ENCODE measurements at places on chromosomes 1 and 21.
A peak's percentile ranks its signal among the peaks of the same experiment; 100 is the strongest.

DNA sequence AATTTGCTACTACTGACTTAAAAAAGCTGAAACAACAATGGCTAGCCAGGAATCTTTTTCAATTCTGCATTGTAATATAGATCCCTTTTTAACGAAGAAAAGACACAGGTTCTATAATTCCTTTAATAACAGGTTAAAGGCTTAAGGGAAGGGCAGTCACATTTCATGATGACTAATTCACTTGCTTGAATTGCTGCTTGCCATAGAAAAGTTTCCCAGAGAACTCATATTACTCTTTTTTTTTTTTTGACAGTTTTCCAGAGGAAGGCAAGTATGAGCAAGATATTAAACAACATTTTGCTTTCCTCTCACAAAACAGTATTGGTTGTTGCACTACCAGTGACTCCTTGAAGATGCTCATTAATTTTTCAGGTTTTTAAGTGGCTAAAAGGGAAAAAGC, 60.9 kb downstream of the IL23R start:
- DNase-seq = no peak

GRCh38 chr1:21451981-21452411, 12.1 kb downstream of the NBPF3 start:
- DNase-seq = no peak

- DNase-seq = no peak
Observed at GRCh38 chr1:101748077-101748476, 248.6 kb downstream of the OLFM3 start.

GRCh38 chr1:20099533-20099932, 19.8 kb downstream of the PLA2G2D start:
- DNase-seq = no peak

DNA sequence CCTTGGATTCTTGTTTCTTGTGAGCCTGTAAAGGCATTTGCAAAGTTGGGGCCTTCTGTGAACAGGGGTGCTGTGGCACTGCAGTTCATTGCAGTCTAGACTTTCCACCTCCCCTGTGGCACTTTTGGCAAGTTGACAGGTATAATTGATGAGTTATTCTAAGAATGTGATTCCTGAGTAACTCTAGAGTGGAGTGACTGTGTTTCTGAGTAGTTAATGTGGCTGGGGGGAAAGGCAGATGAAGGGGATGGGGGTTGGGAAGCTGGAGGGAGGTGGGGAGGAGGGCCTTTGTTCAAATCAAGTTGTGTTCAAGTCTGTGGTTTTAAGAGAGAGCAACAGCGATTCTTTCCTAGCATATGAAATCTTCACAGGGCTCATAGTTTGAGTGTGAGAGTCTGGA, 32.9 kb downstream of the PBX1 start:
- DNase-seq = no peak

DNA sequence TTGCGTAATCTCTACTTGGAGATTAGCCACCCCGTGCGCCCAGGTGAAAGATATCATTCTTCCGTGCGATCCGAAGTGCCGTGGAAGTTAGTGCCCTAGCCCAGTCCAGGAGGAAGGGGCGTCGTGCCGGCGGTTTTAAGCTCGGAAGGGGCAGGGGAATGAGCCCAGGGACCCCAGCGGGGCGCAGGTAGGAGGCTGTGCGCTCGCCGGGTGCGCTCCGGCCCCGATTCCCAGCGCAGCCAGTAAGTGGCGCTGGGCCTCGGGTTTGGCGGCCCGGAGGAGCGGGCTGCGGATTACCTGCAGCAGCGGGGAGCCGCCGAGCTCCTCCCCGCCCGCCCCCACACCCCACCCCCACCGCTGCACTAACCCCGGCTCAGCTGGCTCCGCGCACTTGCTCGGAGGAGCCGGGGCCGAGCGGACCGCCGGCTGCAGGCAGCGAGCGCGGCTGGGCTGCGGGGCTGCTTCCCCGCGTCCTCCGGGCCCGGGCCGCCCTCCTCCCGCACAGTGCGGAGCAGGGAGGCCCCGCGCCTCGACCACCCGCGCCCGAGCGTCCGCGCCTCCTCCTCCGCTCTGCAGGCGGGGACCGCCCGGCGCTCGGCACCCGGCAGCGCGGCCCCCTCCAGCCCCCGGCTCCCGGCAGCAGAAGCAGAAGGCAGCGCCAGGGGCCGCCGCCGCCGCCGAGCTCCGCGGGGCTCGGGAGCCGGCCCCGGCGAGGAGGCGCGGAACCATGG, at the start of gene RYR2:
Gene RYR2 (plus strand): TSS at position 390 of the 731 bp plus-strand sequence. CDS start 338 bp downstream, at position 728.
- DNase-seq = peak; percentile 71

DNA sequence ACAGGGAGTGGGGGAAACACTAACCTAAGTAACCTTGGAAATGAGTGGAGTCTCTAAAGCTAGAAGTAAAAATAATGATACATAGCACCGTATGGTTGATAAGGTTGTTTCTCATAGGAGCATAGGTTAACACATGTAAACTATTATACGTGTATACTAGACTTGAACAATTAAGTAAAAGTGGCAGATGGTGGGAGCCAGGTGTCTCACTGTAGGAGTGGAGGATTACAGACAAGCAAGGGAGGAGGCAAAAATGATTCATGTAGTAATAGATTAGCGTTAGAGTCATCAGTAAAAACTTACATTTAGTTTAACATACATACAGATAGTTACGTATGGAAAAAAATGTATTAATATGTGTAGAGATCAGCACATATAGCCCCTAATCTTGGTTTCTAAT, 138.4 kb upstream of the DSCAM start:
- DNase-seq = peak; percentile 75

GRCh38 chr21:16578912-16579311, 849.1 kb downstream of the USP25 start:
- no peak for DNase-seq

- DNase-seq = no peak
Observed at GRCh38 chr1:226021401-226021800, 22.3 kb upstream of the SDE2 start.

DNA sequence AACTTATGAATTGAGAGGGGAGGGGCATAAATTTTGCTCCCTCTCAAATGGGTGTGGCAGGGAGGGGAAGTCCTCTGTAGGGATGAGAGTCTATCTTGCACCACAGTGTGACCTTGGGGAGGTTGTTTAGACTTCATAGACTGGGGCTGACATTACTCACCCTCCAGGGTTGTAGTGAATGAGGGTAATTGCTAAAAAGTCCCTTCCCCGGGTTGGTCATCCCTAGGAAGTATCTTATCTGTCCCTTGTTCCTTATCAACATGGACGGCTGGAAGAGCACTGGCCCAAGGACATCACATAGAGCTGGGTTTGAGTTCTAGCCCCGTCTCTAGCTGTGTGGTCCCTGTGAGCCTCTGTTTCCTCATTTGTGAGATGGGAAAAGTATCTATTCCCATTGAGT, 52.4 kb upstream of the SLC2A1 start:
- DNase-seq = no peak

DNA sequence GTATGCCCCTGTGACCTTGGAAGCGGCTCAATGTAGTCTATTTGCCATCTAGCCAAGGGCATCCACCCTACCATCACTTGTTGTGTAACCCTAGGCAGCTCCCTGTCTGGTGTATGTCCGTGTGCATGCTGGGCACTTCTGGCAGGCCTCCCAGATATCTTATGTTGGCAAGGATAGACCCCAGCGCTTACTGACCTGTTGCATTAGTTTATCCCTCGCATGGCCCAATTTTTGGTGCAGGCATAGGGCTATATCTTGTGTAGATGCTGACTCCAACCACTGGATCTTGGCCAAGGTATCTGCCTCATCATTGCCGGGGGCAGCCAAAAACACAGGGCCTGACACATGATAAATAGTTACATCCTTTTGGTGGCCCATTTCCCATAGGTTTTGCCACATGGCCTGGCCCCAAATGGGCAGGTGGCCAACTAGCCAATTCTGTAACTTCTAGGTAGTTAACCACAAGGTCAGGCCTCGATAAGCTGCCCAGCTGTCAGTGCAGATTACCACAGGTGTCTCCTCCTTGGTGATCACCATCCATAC, 14.0 kb upstream of the TBX19 start:
- no peak for DNase-seq

- DNase-seq = no peak
Observed at GRCh38 chr1:248756636-248757035, 1.1 kb upstream of the LYPD8 start.

- no peak for DNase-seq
Observed at GRCh38 chr1:119732465-119733168, 20.9 kb downstream of the PHGDH start.

DNA sequence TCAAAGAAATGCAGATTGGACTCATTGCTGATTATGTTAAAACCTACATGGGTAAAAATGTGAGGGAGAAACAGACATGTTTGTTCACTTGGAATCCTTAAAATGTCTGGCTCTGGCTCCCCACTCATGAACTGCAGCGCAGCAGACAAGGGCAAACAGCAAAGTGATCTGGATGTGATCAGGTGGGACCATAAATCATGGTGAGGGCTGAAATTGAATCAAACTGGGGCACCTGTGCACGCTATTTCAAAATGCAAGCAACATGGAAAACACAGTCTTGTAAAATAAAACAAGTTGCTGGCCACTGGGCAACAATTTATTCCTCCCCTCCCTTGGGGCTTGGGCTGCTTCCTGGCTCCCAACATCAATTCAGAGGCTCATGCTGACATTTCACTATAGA, 373.4 kb downstream of the SEC16B start:
- DNase-seq = no peak

DNA sequence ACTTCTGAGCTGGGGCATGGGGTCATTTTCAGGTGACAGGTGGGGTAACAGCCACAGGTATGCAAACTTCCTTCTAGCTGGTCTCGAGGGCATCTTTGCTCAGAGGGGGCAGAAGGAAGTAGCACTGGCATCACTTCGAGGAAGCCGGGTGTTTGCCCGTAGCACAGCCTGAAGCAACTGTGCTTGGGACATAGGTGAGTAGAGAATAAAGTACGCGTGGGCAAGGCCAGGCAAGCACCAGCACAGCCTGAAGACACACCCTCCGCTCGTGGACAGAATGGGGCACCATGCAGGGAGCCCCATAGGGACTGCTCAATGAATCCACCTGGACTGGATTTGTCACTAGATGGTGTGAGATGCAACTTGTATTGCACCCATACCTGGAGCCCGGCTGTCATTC, 167.1 kb downstream of the KCNJ6 start:
- no peak for DNase-seq

GRCh38 chr1:6329851-6330250, 63.7 kb downstream of the ACOT7 start:
- no peak for DNase-seq

- DNase-seq = no peak
Observed at GRCh38 chr21:26157801-26158200, 12.8 kb downstream of the APP start.

- no peak for DNase-seq
Observed at GRCh38 chr1:67589519-67590233, 95.3 kb upstream of the GADD45A start.

DNA sequence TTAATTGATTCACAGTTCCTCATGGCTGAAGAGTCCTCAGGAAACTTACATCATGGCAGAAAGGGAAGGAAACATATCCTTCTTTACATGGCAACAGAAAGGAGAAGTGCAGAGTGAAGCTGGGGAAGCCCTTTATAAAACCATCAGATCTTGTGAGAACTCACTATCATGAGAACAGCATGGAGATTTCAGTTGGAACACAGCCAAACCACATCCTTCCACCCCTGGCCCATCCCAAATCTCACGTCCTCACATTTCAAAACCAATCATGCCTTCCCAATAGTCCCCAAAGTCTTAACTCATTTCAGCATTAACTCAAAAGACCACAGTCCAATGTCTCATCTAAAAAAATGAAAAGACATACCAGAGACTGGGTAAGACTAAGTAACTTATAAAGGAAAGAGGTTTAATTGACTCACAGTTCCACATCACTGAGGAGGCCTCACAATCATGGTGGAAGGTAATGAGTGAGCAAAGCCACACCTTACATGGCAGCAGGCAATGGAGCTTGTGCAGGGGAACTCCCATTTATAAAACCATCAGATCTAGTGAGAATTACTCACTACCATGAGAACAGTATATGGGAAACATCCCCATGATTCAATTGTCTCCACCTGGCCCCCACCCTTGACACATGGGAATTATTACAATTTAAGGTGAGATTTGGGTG, 105.2 kb downstream of the MRPL39 start:
- no peak for DNase-seq

DNA sequence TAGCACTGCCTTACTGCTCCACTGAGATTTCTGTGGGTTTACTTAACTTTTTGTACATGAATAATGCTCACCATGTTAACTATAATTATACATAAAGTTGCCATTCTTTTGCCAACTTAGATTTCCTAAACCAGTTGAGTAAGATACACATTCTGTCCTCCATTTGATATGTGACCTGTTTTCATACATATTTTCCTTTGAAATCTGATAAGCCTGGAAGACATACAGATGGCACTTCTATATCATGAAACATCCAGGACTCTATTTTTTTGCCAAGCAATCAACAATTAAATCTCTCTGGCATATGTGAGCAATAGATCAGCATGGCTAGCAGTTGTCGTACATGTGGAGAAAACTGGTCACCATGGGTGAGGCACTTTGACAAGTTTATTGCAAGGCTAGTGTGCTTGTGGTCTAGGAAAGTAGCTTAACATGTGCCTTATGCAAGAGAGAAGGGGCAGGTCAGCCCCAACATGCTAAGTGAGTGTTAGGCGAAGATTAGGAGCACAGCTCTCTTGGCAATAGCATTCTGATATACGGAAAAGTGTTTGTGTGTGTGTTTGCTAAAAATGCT, 14.2 kb downstream of the PRRX1 start:
- DNase-seq = peak; percentile 8

GRCh38 chr1:51768971-51769588, 109.4 kb downstream of the NRDC start:
- peak; percentile 49 for DNase-seq

DNA sequence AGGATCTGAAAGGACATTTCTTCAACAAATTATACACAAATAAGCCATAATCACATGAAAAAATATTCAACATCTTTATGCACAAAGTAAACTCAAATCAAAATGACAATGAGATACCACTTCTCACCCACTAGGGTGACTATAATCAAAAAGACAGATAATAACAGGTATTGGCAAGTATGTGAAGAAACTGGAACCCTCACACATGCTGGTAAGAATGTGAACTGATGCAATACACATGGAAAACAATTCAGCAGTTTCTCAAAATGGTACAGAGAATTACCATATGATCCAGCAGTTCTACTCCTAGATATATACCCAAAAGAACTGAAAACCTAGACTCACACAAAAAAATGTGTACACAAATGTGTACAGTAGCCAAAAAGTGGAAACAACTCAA, 62.5 kb downstream of the CHD5 start:
- no peak for DNase-seq

GRCh38 chr1:10986525-10986890, 25.9 kb upstream of the TARDBP start:
- no peak for DNase-seq

DNA sequence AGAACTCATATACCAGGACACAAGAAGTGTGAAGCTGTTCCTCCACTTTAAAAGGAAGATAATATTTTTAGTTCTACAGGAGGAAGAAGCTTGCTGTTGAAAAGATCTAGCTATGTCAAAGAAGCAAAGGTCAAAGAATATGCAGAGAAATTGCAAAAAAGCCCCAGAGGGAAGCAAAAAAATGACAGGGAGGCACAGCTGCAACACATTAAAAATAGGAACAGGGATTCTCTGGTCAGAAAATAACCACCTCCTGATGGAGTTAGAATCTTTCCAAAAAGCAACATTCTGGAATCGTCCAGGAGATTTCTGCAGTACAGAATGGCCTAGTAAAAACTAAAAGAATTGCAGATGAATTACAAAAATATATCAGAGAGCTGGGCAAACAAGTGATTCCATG, 238.9 kb upstream of the PRMT6 start:
- no peak for DNase-seq
